ENCODE measurements at places on chromosomes 2 and 18. TPM values are rescaled to one million over a fixed set of nuclear protein-coding genes. Genes with fewer than 3 reads are reported as not detected.

CGREF1 gene
- total RNA-seq, result 0.84 TPM

GRCh38 chr2:3454802-3455201 lies 64.5 kb downstream of the ADI1 start:
- no peak for DNase-seq

PLEKHH2 gene
- 1.1 TPM for total RNA-seq

SEMA4F gene
- 3.7 TPM for total RNA-seq

AKAIN1 gene
- not detected for total RNA-seq

Measured in Right ventricle myocardium inferior (tissue), 1 donor.